ENCODE measurements at places on chromosomes 12 and 14. TPM values are rescaled to one million over a fixed set of nuclear protein-coding genes. Genes with fewer than 3 reads are reported as not detected.

TSPAN11 gene
- total RNA-seq, result 1.7 TPM

P3H3 gene
- 74.6 TPM for total RNA-seq

CCND2 gene
- 562 TPM for total RNA-seq

NCAPD2 gene
- total RNA-seq, result 14.7 TPM

KRAS gene
- 27.4 TPM for total RNA-seq

LRRIQ1 gene
- total RNA-seq, result 30.8 TPM

THTPA gene
- 11.8 TPM for total RNA-seq

CNOT2 gene
- 212 TPM for total RNA-seq

PPP1R3E gene
- 4.1 TPM for total RNA-seq

GUCY2C gene
- total RNA-seq, result 0.72 TPM

MYH6 gene
- total RNA-seq, result not detected

VEZT gene
- 94.4 TPM for total RNA-seq

TGM1 gene
- total RNA-seq, result 9.4 TPM

NEDD1 gene
- total RNA-seq, result 29.4 TPM

KRT78 gene
- 8.7 TPM for total RNA-seq

SLCO1B1 gene
- total RNA-seq, result not detected

HOXC9 gene
- 10.4 TPM for total RNA-seq

RDH12 gene
- 0.96 TPM for total RNA-seq

ZDHHC22 gene
- total RNA-seq, result 0.24 TPM

SDS gene
- 2.4 TPM for total RNA-seq

CLECL1 gene
- 2.4 TPM for total RNA-seq

COA8 gene
- total RNA-seq, result 29.6 TPM

IAPP gene
- total RNA-seq, result 1.4 TPM

SLC11A2 gene
- total RNA-seq, result 76.6 TPM

FGF23 gene
- total RNA-seq, result 4.3 TPM

P2RX7 gene
- total RNA-seq, result 5.3 TPM

DYNLL1 gene
- total RNA-seq, result 202 TPM

BATF gene
- total RNA-seq, result 2.2 TPM

OR11H12 gene
- total RNA-seq, result not detected

OR4N5 gene
- 4.6 TPM for total RNA-seq

CD9 gene
- total RNA-seq, result 442 TPM

LRRC10 gene
- total RNA-seq, result 0.24 TPM

CLEC9A gene
- 36.4 TPM for total RNA-seq
